ENCODE measurements at places on chromosomes 2 and 18.

GRCh38 chr2:44100351-44100750 is 68.3 kb upstream of the PPM1B start:
- no peak for DNase-seq

DNA sequence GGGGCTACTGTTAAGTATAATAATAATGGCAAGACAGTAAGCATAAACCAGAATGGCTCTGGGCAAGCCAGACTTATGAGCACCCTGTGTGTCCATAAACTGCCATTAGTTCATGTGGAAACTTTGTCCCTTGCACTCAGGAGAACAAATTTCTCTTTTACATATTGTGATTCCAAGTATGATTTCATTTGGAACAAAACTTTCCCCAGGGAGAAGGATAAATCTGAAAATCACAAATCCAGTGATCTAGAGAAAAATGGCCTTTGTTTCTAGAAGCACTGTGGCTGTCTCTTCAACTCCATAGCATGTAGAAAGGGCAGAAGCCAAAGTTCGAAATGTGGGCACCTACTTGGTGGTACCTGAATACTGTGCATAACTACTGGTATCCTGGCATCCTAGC is 823.7 kb upstream of the SOX11 start:
- DNase-seq: no peak

DNA sequence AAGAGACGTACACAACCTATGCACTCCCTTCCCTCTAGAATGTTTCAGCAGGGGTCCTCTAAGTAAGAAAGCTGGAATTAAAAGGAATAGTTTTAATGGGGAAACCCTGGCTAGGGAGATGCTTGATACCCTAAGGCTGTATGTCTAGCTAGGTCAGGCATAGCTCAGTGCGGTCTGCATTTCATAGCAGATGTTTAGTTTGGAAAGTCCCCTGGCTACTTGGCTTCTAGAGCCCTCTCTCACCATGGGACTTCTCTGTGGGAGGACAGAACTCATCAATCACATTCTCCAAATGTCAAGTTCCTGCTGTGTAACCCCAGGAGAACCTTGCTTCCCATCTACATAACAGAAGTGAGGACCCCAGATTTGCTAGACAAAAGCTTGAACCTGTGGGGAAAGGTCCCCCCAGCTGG is 24.1 kb upstream of the ANXA4 start:
- DNase-seq: no peak

DNA sequence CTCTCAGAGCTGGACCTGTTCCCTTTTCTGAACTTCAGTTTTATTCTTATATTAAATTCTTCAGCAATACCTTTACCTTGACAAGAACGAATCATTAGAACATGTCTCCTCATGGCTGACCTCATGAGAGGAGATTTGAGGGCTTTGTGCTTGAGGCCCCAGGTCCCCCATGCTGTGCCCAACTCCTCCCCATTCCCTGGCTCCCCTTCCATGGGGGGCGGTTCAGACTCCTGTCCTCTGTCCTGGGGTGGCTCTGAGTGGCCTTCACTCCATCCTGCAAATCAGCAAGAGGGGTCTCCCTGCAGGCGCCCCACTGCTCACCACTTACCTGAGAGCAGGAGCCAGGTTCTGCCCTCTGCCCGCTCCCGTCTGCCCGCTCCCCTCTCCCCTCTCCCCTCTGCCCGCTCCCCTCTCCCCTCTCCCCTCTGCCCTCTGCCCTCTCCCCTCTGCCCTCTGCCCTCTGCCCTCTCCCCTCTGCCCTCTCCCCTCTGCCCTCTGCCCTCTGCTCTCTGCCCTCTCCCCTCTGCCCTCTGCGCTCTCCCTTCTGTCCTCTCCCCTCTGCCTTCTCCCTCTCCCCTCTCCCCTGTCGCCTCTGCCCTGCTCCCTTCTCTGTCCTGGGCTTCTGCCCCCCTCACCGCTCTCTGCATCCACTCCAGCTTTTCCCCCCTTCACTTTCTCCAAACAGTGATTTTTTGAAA is 98.7 kb upstream of the ALKAL2 start:
- no peak for DNase-seq

DNA sequence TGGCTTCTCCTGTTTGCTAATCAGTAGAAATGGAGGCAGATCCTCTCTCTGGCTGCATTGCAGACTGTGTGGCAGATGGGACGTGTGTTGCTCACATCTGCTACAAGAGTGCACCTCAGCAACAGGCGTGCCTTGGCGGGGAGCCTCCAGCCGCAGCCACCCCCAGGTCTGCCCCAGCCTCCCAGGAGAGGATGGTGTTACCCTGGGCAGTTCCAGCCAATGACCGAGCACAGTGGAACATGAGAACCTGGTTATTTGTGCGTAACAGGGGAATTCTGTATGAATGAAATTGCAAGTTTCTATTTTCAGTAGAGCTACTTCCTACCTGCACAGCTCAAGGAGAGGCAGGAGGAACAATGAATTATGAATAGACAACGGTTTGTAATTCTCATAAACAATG is 130.6 kb upstream of the CBLN2 start:
- DNase-seq: no peak
